HS-27A (cell line): ENCODE measurements at places on chromosomes 7 and 10.

DNA sequence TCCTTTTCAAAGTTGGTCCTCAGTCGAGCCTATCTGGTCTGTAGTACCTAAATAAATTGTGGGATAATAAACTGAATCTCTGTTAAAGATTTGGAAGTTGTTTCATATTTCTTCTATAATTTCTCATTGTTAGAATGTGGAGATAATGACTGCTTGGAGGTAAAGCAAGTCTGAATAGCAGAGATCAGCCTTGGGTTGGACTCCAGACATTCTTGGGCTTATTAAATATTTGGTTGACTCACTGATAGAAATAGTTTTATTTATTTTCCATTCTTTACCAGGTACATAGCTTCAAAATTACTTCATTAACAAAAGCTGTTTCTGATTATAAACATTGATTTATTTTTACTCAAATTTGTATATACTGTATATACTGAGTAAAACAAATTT, 34.3 kb downstream of the TPST1 start:
- DNase-seq, result no peak

DNA sequence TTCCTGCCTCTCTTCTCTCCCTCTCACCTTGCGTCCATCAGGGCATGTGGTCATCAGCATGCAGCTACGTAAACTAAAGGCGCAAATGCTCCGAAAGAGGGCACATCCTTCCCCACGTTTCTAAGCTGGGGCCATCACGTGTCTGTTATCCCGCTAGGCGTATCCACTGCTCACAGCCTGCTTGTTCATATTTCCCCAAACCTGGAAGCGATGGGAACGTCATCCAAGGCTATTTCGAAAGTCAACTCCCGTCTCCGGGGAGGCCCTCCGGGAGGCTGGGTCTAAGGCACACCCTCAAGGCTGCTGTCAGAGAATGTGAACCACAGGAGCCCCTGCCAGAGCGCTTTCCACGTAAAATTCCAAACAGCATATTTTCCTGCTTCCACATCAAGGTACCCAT, 199.2 kb downstream of the DIP2C start:
- no peak for DNase-seq

DNA sequence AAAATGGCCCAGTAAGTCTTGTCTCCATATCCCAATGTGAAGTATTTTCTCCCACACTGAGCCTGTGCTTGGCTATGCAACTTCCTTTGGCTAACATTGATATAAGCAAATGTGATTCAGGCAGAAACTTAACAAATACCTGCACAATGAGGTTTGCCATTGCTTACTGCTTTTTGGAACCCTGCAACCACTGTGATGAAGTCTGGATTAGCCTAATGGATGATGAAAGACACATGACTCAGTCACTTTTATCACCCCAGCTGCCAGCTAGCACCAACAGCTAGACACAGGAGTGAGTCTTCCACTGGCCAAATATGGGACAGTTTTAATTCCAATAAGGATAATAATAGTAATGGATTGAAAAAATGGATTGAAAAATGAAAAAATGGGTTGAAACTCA, 854.5 kb downstream of the GRM8 start:
- no peak for DNase-seq

GRCh38 chr7:144489504-144489903, 86.0 kb upstream of the NOBOX start:
- no peak for DNase-seq

- DNase-seq, result no peak
These were observed 255.0 kb downstream of the RPS24 start for GRCh38 chr10:78288663-78289062.

- no peak for DNase-seq
These were observed 79.9 kb downstream of the ADAM22 start for GRCh38 chr7:88013981-88014380.

DNA sequence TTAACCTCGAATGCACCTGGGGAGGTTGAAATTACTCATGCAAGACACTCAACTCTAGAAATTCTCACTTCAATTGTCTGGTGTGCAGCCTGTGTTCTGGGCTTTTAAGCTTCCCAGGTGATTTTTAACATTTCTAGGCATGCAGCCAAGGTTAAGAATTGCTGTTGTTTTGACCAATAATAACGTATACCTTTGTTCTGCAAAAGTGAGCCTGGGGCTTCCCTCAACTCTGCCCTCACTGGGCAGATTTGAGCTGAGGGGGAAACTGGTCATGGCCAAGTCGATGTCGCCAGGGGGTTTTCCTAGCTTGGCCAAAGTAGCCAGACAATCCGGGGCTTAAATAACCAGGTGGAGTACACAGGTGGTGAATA, 568 bp downstream of the PRSS2 start:
- DNase-seq, result no peak

DNA sequence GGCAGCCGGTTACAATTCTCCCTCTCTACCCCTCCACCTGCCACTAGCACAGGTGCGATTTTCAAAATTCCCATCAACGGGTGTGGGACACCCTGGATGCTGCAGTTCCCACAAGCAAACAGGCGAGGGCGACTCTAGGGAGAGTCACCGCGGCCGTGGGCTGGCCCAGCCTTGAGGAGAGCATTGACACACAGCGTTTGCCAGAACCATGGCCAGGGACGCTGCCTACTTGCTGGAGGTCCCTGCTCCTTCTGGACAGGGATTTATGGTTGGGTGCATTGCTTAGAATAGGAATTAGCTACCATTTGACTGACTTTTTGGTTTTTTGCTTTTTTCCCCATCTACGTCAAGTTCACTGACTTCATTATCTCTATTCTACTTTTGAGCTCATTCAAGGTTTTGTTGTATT, 19.0 kb upstream of the CLDN4 start:
- DNase-seq, result no peak

DNA sequence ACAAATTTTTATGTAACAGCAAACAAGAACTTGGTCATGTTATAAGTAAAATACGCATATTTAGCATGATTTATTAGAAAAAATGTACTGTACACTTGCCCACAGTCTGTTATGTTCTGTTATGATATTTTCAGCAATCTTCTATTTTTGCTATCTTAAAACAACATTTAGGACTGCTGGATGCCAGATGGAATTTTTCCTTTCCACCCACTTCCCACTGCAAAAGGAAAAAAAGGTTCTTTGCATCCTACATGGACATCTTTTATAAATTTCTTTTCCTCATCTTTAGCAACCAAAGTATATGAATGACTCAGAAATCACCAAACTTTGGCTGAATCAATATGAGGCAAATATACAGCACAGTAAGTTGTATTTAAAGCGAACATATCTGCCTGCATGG, 146.0 kb downstream of the RAPGEF5 start:
- no peak for DNase-seq

DNA sequence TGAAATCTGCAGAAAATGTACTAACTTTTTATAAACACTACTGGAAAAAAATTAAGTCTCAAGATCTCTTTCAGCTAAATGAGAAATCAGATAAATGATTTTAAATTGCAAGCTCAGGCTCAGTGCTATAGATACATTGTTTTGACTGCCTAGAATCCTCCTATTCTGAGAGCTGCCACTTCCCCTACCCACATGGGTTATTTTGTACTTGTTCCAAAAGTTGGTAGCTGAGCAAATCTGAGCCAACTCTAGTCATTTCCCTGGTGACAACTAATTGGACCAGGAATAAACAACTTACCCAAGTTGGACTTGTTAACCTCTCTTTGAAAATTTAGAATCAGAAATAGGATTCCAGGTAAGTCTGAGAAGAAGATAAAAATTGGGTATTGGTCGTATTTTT, 202.1 kb downstream of the MBL2 start:
- DNase-seq, result no peak

DNA sequence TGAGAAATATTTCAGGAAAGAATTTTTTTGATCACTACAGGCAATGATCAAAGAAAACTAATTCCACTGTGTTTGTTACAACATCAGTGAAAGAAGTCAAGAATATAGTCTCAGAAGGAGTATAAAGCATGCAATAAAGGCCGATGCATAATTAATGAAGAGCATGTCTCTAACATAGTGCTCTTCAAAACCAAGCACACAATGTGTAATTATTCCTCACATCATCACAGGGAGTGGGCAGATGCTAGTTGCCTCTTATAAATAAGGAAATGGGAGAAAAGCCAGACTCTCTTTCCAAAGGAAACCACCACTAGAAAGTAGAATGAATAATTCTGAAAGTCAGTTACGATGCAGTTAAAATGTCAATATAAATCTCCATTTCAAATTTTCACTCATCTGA, 220.1 kb downstream of the TEX36 start:
- no peak for DNase-seq

DNA sequence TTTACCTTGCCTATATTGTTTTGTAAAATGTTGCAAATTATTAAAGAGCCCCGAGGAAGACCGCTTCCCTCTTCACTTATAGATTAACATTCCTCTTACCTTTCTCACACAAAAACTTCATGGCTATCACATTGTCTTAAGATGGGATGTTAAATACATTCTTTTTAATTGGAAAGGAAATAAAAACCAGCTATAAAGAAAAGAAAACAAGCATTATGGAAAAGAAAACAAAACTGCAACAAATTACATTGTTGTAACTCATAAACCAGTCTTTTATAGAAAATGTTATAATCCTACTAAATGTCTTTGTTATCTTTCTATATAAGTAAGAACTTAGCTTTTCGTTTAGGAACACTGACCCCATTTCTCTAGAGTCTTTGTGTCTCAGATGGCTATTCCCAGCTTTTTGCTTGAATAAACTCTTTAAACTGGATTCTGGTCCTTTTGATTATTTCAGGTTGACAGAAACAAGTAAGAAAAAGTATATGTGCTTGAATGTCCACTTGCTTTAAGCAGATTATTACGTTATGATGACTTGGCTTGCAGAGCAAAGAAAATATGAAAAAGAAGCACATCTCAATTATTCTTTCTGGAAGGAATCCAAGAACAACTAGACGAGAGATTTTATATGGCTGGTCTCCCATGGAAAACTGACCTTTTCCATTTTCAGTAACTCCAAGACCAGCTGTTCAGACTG, 128.2 kb downstream of the AKR1D1 start:
- DNase-seq, result no peak

DNA sequence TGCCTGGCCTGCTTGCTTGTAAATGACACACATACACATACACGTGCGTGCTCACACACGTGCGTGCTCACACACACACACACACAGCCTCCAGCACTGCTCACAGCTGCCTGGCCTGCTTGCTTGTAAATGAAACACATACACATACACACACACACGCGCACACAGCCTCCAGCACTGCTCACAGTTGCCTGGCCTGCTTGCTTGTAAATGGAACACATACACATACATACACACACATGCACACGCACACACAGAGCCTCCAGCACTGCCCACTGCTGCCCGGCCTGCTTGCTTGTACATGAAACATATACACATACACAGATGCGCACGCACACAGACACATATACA, 397.2 kb downstream of the PLXNA4 start:
- no peak for DNase-seq
